ENCODE measurements at places on chromosomes 2 and 18.

GRCh38 chr18:11177382-11177781, 28.0 kb upstream of the PIEZO2 start:
- H3K27me3 ChIP-seq: no peaks in the 10 kb centered on the region
- H3K27ac ChIP-seq: peak overlapping the region; percentile 78
- H3K36me3 ChIP-seq: no peaks in the 10 kb centered on the region
- H3K4me3 ChIP-seq: no peak overlapping the region

DNA sequence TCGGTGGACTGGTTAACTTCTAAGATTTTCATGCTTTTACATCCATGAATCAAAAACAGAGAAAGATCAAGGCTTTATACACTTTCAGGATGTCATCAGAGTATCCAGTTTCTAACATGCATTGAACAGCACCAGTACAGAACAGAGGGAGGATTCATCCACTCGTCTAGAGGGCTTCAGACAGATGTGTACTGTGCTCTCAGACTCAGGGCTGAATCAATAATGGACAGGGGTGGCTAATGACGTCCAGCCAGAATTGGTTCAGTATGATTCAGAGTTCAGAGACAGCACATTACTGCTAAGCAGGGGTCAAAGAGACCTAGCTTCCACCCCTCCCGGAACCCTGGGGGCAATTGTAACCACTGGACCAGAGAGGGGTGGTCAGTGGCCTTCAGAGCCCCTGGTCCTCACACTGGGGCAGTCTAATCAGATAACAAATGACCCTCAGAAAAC, 37.3 kb downstream of the RNU4ATAC start:
- H3K27ac ChIP-seq: no peak overlapping the region
- DNase-seq: no peak
- H3K36me3 ChIP-seq: no peaks in the 10 kb centered on the region

- H3K27me3 ChIP-seq: no peaks in the 10 kb centered on the region
- H3K36me3 ChIP-seq: no peaks in the 10 kb centered on the region
- DNase-seq: no peak
- no peaks in the 10 kb centered on the region for H3K4me1 ChIP-seq
- H3K4me3 ChIP-seq: no peak overlapping the region
Observed at GRCh38 chr2:186533717-186534116, 47.7 kb downstream of the ZC3H15 start.

GRCh38 chr2:172181840-172182239, 79.1 kb upstream of the DLX2 start:
- H3K27me3 ChIP-seq: no peaks in the 10 kb centered on the region
- no peak for DNase-seq
- no peak overlapping the region for H3K4me3 ChIP-seq

GRCh38 chr2:37688771-37689468, 17.5 kb upstream of the CDC42EP3 start:
- DNase-seq: no peak
- no peaks in the 10 kb centered on the region for H3K36me3 ChIP-seq
- H3K27ac ChIP-seq: no peak overlapping the region
- H3K27me3 ChIP-seq: no peaks in the 10 kb centered on the region

GRCh38 chr2:197927994-197928393, 123.6 kb downstream of the PLCL1 start:
- no peak overlapping the region for H3K27ac ChIP-seq
- no peak for DNase-seq
- H3K4me3 ChIP-seq: no peak overlapping the region
- H3K27me3 ChIP-seq: no peaks in the 10 kb centered on the region
- peaks cover 8% of the 10 kb centered on the region for H3K4me1 ChIP-seq
- no peaks in the 10 kb centered on the region for H3K36me3 ChIP-seq

DNA sequence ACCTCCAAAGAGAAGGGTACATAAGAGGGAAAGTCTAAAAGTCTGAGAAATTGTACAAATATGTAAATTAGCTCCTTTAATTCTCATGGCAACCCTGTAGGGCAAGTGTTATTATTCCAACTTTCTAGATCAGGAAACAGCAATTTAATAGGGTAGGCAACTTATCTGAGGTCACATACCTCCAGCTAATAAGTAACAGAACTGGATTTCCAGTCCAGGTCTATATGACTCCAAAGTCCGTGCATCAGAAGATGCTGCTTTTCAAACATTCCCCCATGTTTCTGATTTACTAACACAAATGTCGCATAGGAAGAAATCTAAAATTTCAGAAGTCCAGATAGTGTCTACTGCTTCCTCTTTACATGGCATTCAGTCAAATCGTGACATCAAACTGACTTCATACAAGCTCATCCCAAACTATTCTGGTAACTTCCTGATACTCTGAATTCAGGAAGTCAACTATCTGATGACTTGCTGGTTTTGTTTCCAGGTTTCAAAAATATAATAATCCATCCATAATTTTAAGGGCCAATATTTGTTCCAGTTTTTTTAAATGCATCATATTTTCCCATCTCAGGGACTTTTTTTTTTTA, 419.3 kb upstream of the ACVR2A start:
- no peaks in the 10 kb centered on the region for H3K27me3 ChIP-seq
- H3K27ac ChIP-seq: no peak overlapping the region
- no peaks in the 10 kb centered on the region for H3K36me3 ChIP-seq
- H3K4me1 ChIP-seq: no peaks in the 10 kb centered on the region
- DNase-seq: no peak

DNA sequence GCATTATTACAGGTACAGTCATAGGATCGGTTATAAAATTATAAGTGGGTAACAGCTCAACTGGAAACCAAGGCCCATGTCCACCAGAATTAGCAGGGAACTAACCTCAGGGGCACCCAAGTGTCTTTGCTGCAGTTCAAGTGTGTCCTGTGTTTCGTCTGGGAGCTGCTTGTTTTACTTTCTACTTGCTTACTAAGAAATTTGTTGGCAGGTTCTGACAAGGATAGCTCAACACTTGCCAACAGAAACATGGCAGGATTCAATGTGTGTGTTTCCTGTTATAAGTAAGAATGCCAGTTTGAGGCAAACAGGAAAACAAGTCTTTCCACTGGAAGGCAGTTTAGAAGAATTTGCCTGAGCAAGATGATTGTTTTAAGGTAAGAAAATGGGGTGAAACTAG, 104.5 kb downstream of the EPHA4 start:
- H3K4me3 ChIP-seq: no peak overlapping the region
- no peaks in the 10 kb centered on the region for H3K36me3 ChIP-seq
- peaks cover 43% of the 10 kb centered on the region for H3K4me1 ChIP-seq
- DNase-seq: no peak
- no peak overlapping the region for H3K27ac ChIP-seq
- H3K27me3 ChIP-seq: no peaks in the 10 kb centered on the region

Data from tibial artery (tissue), 4 donors.